Ammon's horn (tissue), 1 donor: ENCODE measurements at places on chromosomes 11 and 22.

DNA sequence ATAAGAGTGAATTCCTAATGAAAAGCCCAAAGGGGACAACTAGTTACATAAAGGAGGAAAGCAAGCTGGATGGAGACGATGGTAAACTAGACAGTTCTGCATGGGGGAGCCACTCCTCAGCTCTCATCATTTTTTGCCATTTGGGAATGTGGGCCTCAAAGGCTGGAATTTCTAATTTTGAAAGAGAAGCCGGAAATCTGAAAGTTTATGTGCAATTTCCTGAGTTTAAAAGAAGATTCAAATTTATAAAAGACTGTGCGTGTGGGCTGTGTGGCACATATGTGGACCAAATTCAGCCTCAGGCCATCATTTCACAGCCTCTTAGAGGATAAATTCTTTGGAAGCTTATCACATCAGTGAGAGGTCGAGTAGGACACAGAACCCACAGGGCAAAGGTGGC, 18.3 kb upstream of the CRY2 start:
- DNase-seq: no peak

DNA sequence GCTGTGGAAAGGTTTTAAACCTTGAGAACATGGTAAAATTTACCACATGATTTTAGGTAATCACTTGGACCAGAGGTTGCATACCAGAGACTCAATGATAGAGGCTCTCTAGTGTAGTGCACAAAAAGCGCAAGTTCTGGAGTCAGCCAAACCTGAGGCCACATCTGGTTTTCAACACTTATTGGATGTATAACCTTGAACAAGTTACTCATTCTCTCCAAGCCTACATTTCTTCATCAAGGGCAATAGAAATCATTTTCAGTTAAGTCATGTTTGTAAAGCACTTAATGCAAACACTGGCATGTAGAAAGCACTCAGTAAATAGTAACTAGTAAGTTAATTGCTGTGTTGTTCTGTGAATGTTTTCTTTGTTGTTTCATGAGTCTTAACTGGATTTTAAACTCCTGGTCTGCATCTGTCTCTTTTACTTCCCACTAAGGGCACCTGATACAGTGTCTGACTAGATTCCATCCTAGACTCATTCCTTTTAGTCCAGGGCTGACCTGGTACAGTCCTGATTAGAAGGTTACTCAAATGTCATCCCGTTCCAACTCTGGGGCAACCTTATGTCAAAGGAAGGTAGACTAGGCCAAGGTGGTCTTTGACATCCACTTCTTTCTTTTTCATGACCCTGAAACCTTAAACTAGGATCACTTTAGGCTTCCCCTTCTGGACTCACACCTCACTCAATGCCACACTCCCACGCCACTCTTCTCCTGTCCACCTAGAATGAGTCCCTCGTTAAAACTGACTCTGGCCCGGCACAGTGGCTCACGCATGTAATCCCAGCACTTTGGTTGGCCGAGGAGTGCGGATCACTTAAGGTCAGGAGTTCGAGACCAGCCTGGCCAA, 34.5 kb upstream of the EED start:
- no peak for DNase-seq

DNA sequence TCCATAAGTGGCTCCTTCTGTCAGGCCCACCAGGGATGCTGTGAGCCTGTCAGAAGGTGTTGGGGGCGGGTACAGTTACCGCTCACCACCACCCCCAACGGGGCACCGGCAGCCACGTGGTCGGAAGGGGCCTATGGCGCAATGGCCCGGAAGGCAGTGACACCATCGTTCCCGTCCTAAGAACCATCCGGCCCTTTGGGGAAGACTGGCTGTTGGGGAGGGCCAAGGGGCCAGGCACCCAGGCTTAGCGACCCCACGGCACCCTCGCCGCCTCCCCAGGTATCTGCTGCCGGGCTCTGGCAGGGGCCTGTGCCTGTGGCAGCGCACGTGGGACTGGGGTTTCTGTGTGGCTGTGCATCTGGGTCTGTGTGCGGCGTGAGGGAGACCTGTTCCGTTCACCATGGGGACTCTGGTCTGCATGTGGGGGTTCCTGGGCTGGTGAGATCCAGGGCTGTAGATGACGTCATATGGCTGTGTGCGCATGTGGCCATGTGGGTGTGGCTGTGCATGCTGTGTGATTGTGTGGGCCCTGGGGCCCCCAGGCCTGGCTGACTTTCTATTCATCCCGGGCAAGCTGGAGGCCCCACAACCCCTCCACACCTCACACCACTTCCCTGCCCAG, 717 bp downstream of the OSM start:
- DNase-seq: peak; percentile 59

- DNase-seq: no peak
Observed at GRCh38 chr22:25930788-25931310, 188.9 kb downstream of the MYO18B start.

- peak; percentile 63 for DNase-seq
Observed at GRCh38 chr22:22061085-22062077, 78.8 kb upstream of the TOP3B start.

GRCh38 chr11:33670250-33671011, 30.2 kb downstream of the C11orf91 start:
- DNase-seq: no peak
